ENCODE measurements at places on chromosomes 16 and 17. TPM values are rescaled to one million over a fixed set of nuclear protein-coding genes. Genes with fewer than 3 reads are reported as not detected.

GRCh38 chr17:42512733-42513251 is 23.2 kb upstream of the NAGLU start:
- DNase-seq, result no peak

- DNase-seq, result no peak
These were observed 352.1 kb upstream of the TBX2 start for GRCh38 chr17:61047515-61047914.

DNA sequence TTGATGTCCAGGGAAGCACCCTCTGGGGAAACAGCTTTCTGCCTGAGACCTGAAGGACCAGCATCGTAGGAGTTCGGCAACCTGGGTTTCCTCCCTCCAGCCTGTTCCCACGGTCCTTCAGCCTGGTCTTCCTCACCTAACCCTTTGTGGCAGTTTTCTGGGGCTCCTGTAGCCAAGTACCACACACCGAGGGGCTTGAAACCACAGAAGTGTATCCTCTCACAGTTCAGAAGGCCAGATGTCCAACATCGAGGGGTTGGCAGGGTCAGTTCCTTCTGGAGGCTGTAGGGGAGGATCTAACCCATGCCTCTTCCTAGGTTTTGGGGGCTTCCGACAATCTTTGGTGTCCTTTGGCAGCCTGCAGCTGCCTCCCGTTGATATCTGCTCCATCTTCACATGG is 381.0 kb upstream of the TNRC6C start:
- no peak for DNase-seq

DNA sequence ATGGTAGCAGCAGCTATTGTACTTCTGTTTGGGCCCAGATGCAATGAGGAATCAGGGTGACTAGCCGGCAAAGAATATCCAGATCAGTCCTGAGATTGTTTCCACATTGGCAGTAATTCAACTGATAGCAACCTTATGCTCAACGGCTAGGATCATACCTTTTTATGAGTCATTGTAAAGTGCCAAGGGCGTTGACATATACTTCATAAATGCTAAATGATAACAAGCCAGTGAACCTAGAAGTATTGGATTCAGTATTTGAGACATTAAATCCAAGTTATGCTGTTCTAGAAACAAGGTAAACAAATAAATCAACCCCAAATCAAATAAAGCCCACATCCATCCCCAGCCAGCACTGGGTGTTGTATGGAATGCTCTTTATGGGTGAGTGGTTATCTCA is 207.1 kb upstream of the ZFHX3 start:
- DNase-seq, result no peak

DNA sequence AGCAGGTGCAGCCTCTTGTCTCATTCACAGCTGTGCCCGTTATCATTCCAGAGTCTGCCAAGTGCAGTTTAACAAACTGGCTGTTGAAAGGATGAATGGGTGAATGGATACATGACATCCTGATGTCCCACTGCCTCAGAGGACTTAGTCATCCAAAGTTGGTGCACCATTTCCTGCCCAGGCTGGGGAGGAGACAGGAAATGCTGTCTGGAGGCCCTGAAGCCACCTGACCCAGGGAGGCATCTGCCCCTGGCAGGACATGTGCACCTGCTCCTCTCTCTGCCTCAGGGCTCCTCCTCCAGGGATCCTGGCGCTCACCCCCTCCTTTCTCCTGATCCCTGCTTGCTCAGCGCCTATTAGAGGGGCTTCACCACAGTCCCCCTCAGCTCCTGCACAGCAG is 1.8 kb upstream of the CD300C start:
- DNase-seq, result no peak

- DNase-seq, result no peak
These were observed 57.9 kb downstream of the ARSG start for GRCh38 chr17:68349157-68349556.

DNA sequence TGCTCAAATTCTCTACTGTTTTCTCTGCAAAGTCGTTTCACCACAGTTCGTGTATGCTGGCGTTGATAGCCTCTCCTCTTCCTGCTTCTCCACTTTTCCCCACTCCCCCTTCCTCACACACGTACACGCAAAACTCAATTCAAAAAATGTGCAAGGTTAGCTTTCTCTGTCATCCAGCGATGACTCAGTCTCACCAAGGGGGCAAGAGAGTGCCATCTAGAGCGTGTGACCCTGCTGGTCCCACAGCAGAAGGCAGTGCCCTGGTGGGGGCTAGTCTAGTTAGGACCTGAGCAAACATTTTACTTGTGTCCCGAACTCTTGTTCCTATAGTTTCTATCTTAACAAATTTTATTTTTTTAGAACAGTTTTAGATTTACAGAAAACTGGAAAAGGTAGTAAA is 121.2 kb upstream of the CHMP6 start:
- DNase-seq, result no peak

DNA sequence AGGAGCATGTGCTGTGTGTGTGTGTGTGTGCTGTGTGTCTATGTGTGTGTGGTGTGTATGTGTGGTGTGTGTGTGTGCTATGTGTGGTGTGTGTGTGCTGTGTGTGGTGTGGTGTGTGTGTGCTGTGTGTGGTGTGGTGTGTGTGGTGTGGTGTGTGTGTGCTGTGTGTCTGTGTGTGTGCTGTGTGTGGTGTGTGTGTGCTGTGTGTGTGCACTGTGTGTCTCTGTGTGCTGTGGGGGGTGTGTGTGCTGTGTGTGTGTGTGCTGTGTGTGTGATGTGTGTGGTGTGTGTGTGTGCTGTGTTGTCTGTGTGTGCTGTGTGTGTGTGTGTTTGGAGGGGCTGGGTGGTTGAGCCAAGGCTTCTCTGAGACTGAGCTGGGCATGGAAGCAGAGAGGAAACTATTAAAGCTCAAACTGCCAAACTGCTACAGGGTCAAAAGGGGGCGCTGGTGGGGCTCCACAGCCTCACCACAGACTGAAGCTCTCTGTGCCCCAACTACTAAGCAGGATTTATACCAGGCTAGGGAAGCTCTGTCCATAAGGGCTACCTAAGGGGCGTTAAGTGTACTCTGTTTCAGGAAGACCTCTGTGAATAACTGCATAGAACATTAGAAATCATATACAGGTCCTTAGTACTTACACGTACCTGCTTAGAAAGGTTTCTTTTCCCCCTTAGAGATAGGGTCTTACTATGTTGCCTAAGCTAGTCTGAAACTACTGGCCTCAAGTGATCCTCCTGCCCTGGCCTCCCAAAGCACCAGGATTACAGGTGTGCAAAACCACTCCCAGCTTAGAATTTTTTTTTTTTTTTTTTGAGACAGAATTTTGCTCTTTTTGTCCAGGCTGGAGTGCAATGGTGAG is 27.8 kb upstream of the GHDC start:
- DNase-seq, result peak; percentile 34

DNA sequence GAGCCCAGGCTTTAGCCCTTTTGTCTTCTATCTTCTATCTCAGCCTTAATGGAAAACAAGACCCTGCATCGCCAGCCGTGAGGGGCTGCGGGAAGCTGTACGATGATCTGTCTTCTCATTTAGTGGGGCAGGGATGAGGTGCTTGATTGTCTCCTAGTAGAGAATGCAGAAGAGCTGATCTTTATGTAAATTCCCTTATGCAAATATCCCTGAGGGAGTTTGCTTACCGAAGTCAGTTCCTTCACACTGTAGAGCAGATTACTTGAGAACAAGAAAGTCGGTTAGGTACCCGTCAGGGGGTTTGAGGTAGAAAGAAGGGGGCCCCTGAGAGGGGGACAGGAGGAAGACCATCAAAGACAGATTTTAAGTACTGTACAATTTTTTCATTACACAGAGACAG is 66.2 kb downstream of the IRF8 start:
- no peak for DNase-seq

- DNase-seq, result no peak
These were observed 132.8 kb downstream of the RBFOX3 start for GRCh38 chr17:79478051-79478461.

DNA sequence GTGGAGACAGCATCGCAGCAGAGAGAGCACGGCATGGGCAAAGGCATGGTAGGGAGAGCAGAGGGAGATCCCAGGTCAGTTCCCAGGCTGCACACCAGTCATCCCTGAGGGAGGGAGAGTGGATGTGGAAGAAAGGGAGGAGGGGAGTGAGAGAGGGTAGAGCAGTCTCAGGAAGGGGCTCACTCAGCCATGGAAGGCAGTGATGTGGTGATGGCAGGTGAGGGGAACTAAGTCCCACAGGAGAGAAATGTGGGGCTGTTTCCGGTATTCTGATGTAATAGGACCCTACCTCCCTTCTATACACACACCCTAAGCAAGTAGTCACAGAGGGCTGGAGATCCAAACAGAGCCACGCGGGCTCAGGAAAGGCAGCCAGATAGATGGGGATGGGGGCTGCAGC is 500.3 kb upstream of the CDH11 start:
- DNase-seq, result no peak

DNA sequence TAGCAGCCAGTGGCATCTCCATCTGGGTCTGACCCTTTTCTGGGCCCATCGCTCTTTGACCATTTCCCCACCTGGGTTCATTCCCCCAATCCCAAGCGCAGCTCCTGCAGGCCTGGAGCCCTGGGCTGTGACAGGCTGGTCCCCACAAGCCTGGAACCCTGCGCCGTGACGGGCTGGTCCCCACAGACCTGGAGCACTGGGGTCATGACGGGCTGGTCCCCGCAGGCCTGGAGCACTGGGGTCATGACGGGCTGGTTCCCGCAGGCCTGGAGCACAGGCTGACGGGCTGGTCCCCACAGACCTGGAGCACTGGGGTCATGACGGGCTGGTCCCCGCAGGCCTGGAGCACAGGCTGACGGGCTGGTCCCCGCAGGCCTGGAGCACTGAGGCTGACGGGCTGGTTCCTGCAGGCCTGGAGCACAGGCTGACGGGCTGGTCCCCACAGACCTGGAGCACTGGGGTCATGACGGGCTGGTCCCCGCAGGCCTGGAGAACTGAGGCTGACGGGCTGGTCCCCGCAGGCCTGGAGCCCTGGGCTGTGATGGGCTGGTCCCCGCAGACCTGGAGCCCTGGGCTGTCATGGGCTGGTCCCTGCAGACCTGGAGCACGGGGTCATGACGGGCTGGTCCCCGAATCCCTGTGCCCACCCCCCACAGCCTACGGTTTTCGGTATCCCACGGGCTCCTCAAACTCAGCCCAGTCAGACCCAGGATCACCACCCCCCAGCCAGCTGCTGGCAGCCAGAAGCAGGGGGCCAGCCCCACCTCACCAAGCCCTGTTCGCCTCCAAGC is 16.6 kb downstream of the TMC6 start:
- no peak for DNase-seq

- no peak for DNase-seq
These were observed 74.8 kb downstream of the USP31 start for GRCh38 chr16:23074423-23074822.

DNA sequence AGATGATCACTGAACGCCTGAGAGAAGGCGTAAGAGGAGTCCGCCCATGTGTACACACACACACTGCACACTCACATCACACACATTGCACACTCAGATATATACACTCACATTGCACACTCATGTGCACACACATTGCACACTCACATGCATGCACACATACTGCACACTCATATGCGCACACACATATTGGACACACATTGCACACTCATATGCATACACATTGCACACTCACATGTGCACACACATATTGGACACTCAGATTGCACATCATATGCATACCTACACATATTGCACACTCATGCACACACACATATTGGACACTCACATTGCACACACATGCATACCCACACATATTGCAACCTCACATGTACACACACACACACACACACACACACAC is 163.2 kb downstream of the WSCD1 start:
- no peak for DNase-seq

DNA sequence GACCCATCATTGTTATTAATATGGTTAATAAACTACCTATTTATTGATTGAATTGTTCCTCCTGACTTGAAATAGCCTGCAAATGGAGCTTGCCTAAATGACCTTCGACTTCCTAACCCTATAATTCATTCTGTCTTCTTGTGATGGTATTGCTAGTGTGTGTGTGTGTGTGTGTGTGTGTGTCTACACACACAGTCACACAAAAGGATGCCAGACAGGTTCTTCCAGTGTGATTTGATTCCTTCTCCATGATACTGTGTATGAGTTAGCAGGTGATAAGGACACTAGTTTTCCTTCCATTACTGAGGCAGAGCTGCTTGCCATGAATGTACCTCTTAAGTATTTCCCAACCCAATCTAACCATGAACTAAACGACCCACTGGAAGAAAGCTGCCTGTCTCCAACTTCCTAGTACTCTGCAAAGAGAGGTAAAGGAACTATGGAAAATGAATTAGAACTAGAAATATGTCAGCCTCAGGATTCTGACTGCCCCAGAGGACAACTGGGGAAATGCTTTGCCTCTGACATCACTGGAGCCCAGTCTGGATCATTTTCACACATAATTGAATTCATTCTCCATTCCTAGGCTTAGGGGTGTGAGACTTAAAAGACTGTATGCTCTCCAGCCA is 3.5 kb upstream of the CDC6 start:
- DNase-seq, result no peak

DNA sequence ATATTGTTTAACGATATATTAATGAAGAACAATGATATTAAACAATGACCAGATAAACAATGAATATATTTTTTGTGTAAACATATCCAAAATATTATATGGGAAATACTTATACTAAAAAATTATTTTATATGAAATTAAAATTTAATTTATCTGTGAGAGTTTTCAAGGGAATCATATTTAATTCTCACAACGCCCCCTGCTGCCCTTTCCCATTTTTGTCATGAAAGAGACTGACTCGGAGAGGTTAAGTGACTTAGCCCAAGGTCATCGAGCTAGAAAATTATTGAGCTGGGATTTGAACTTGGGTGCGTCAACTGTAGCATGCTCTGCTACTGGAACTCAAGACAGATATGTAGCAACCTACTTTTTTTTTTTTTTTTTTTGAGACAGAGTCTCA is 7.2 kb upstream of the MYCBPAP start:
- DNase-seq, result no peak

GRCh38 chr16:56930486-56931270 is 1.3 kb upstream of the HERPUD1 start:
- DNase-seq, result no peak

DNA sequence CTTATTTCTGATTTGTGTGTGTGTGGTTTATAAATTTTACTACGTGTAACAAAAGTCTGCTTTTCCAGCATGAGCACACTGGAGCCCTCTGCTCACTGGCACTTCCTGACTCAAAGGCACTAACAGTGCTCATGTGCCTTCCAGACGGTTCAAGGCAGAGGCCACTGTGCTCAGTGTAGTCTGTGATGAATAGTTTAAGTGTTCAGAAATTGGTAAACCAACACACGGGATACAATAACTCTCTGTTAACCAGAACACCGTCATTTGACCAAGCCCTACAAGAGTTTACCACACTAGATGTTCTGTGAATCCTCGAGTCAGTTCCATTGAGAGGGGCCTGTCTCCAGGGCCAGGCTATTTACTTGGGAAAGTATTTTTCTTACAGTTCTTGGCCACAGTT is 191.9 kb downstream of the MRTFB start:
- DNase-seq, result no peak

Gene MYH8
- polyA plus RNA-seq, result 0.21 TPM

Gene TEX14
- 0.05 TPM for polyA plus RNA-seq

Gene NETO2
- 4.6 TPM for polyA plus RNA-seq

Gene SLC35G6
- polyA plus RNA-seq, result not detected

Gene PERCC1
- not detected for polyA plus RNA-seq

Gene SLC6A2
- not detected for polyA plus RNA-seq

Gene KLHL10
- not detected for polyA plus RNA-seq
